T-helper 2 cell treated with Interferon-gamma antibody and Interleukin-4, amounts not matched to agents 5 μg/mL and 100 μg/mL, for 36 hours (primary cell): ENCODE measurements at places on chromosomes 2 and 18.

GRCh38 chr2:45884126-45884525 lies 232.7 kb downstream of the PRKCE start:
- no peak for DNase-seq

DNA sequence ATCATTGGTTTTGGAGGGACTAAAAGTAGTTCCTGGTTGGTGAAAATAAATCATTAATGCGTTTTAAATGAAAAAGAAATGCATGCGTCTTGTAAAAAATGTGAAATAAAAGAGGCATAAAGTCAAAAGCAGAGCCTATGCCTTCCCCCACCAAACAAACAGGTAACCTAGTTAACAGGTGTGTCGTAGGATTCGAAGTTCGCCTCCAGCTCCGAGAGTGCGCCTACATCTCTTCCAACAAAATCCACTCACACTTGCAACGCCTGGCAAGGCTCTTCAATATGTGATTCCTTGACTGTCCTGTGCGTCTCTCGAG lies 677 bp upstream of the SMAD4 start:
- no peak for DNase-seq

GRCh38 chr2:166627893-166628292 lies 133.8 kb upstream of the SCN7A start:
- DNase-seq: no peak

- DNase-seq: no peak
These were observed 42.1 kb downstream of the NOP58 start for GRCh38 chr2:202307690-202308089.

- no peak for DNase-seq
These were observed 26.5 kb downstream of the MDH1 start for GRCh38 chr2:63614983-63615945.

GRCh38 chr18:51236225-51236624 lies 38.7 kb upstream of the MEX3C start:
- DNase-seq: peak; percentile 17

DNA sequence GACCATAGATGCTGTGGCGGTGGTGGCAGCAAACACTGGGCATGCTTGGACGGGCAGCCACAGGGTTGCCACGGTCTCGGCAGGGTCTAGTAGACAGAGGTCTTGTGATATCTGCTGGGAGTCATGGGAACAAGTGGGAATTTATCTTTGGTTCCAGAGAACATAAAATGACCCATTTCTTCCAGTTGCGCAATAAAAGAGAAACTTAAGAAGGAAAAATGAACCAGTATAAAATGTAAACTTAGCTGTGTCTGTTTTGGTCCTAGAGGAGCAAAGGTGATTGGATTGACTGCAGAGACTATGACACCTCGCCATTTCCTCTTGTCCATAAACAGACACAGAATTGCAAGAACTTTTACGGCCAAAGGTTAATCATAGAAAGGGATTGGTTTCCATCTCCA lies 132.6 kb upstream of the RBBP8 start:
- DNase-seq: no peak

GRCh38 chr18:48544661-48545415 lies 6.0 kb downstream of the CTIF start:
- DNase-seq: no peak

- no peak for DNase-seq
These were observed 12.7 kb downstream of the USP39 start for GRCh38 chr2:85628658-85629057.

DNA sequence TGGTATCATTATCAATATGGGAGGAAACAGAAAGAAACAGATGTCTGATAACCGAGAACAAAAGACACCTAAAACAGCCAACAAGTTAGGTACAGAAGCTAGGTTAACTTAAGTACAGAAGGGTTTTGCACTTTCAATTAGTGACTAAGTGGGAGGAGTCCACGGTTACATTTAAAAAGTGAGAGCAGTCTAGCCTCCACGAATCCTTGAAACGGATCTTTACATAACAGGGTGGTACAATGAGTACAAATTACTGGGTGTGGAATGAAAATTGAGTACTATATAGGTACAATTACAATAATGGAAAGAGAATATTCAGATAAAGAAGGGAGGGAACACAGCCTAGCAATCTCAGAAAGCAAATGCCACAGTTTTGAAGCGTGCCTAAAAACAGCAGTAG lies 76.6 kb downstream of the TLK1 start:
- no peak for DNase-seq

DNA sequence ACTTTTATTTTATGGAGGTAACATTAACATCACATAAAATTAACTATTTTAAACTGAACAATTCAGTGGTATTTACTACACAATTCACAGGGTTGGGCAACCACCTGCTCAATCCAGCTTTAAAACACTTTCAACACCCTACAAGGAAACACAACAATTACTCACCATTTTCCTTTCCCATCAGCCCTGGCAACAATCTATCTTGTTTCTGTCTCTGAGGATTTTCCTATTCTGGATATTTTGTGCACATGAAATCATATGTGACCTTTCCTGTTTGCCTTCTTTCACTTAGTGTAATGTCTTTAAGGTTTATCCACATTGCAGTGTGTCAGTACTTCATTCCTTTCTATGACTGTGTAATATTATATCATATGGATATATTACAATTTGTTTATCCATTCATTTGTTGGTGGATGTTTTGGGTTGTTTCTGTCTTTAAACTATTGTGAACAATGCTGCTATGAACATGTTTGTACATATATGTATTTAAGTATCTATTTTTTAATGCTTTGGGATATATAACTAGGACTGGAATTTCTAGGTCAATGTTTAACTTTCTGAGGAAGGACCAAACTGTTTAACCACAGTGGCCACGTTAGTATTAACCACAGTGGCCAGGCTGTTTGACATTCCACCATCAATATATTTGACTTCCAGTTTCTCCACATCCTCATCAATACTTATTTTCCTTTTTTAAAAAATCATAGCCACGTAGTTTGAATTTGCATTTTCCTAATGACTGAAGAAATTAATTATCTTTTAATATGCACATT lies 72.4 kb upstream of the KIF5C start:
- no peak for DNase-seq

GRCh38 chr18:74961596-74961995 lies 247.3 kb downstream of the PTGR3 start:
- DNase-seq: no peak

DNA sequence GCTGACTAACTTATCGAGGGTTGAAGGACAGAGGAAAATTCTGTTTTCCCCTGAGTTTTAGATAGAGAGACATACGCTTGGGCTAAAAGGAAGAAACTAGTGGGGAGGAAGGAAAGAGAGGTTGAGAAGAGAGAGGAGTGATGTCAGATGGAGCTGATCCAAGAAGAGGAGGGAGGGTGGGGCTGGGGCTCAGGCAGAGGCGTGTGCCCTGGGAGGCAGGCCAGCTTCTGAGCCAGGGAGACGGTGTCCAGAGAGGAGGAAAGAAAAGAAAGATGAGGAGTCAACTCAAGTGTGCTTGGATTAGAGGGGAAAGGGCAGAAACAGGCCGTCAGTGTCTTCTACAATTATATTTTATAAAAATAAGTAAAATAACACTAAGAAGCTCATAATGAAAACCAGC lies 56.2 kb downstream of the EMILIN2 start:
- no peak for DNase-seq

- DNase-seq: no peak
These were observed 97.9 kb downstream of the SH3BP4 start for GRCh38 chr2:235049719-235050118.

GRCh38 chr2:221524158-221524557 lies 47.9 kb downstream of the EPHA4 start:
- DNase-seq: no peak

DNA sequence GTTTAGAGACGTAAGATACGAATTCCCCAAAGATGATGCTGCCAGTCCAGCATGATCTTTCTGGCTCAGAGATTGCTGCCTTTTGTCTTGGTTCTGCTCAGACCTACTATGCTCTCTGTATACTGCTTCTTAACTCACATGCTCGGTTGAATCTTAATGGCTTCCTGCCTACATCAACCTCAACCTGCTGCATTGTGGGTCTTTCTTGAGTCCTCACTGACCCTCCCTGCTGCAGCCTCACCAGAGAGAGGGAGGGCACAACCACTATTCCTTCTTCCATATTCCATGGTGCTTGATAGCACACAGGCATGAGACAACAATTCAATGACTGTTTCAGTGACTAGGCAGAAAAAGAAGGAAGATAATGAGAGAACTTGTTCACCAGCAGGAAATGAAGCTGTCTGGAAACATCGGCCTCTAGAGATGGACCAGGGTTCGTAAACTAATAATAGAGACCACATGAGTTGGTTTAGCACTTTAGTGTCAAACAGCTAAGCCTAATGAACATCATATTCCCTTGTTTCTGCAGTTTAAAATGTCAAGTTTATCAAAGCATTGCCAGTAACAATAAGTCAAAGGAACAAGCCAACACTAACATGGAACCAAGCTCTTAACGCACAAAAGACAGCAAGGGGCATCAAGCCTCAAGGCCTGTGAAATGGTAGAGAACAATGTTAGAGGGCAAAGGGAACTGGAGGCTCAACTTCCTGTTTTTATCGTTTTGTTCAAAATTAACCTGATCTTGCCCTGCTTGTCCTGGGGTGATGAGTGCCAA lies 333.9 kb downstream of the PDE11A start:
- no peak for DNase-seq

DNA sequence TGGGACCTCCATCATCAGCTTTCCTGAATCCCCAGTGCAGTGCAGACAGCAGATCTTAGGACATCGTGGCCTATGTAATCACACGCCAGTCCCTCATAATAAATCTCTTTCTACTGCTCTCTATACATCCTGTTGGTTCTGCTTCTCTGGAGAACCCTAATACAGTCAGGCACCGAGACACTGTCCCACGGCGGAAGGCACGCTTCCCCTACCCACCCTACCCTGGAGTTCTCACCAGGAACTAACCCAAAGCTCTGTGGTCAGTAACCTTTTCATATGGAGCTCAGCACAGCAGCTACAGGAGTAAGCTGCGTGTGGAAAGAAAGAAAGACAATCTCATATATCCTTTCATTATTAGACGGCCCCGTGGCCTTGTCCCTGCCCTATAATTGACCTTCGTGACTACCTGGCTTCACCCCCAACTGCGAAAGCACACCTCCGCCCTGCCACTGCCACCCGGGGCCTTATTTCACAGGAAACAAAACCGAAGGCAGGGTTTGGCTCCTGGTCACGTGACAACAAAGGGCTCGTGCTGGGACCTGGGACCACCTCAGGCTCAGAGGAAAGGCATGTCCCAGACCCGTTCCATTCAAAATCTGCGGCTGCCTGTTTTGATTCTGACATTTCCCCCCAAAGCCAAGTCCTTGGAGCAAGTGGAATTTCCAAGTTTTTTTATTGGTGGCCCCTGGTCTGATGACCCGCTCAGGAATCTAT lies 99.7 kb upstream of the ODC1 start:
- DNase-seq: no peak

- no peak for DNase-seq
These were observed 106.1 kb downstream of the DSEL start for GRCh38 chr18:67410075-67411070.

- DNase-seq: no peak
These were observed 2.7 kb upstream of the ACTR3 start for GRCh38 chr2:113887009-113887792.

GRCh38 chr2:60094450-60094929 lies 459.0 kb downstream of the BCL11A start:
- no peak for DNase-seq

DNA sequence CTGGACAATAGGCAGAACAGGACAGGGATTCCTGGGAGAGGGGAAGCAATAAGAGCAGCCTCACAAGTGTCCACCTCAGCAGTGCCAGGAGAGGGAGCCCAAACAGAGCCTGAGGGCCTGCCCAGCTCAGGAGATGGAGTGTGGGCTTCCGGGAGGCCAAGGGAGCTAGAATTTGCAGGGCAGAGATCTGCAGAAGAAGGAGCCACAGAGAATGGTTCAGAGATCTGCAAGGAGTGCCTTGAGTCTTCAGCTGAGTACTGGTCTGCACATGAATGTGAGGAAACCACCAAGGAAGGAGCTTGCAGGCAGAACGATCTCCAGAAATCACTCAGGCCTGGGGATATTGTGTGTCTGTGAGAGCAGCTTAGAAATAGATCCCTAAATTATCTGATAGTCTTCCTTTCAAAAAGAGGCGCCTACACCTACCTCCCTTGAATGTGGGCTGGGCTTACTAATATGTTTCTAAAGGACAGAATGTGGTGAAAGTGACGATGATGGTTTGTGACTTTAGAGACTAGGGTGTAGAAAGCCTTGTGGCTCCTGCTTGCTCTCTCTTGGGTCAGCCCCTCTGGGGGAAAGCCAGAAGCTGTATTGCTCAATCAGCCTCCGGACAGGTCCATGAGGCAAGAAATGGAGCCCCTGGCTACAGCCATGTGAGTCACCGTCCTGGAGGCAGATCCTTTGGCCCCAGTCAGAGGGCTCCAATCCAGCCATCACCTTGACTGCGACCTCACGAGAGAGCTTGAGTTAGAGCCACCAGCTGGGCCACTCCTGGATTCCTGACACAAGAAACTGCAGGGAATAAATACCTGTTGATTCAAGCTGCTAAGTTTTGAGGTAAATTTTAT lies 7.6 kb upstream of the LPIN1 start:
- DNase-seq: peak; percentile 6

DNA sequence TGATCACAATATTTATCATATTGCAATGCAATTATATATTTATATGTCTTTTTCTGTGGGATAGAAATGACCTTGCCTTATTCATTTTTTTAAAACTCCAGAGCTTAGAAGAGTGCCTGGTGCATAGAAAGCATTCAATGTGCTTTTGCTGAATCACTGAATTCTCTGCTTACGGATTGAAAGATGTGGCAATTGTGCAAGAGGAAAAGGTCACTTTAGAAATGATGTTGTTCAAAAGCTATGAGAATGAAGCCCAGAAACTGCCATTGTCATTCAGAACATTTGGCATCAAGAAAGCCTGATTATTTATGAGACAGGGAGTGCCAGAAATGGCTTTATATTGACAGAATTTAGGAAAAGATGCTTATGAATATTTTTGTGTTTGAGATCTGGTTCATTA lies 678.6 kb upstream of the CDH2 start:
- DNase-seq: no peak

GRCh38 chr2:133557614-133558013 lies 10.6 kb downstream of the NCKAP5 start:
- DNase-seq: no peak

- no peak for DNase-seq
These were observed 124.5 kb downstream of the EN1 start for GRCh38 chr2:118722976-118723375.

GRCh38 chr2:135009339-135009738 lies 37.9 kb downstream of the MAP3K19 start:
- no peak for DNase-seq

GRCh38 chr2:237662671-237663093 lies 35.3 kb downstream of the LRRFIP1 start:
- DNase-seq: peak; percentile 47

DNA sequence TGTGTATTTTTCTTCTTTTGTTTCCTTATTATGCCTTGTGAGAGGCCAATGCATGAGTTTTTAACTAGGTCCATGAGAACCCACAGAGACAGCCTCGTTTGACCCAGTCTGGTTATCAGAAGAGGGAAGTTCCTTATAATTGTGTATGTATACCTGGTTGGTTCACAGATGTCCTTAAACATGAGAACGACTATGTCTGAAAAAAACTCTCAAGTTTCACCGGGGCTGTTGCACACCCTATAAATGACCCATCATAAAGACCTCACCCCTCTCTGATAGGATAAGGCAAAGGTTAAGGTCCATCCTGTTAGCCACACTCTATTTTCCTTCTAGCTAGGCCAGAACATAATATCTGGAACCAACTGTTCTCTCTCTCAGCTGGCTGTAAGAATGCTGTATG lies 42.7 kb upstream of the MSH2 start:
- DNase-seq: no peak

GRCh38 chr18:6748241-6748640 lies 18.7 kb downstream of the ARHGAP28 start:
- no peak for DNase-seq
